ENCODE measurements at places on chromosomes 5 and 9.

GRCh38 chr9:5580650-5581049, 48.3 kb upstream of the RIC1 start:
- H3K4me3 ChIP-seq, result no peak overlapping the region
- H3K27ac ChIP-seq, result peak overlapping the region; percentile 27
- peaks cover 35% of the 10 kb centered on the region for H3K4me1 ChIP-seq
- H3K36me3 ChIP-seq, result peaks cover 19% of the 10 kb centered on the region
- H3K27me3 ChIP-seq, result no peaks in the 10 kb centered on the region
- DNase-seq, result no peak

- H3K36me3 ChIP-seq, result peaks cover 66% of the 10 kb centered on the region
- no peak for DNase-seq
- H3K4me1 ChIP-seq, result peaks cover 57% of the 10 kb centered on the region
Observed at GRCh38 chr5:151200913-151201595, 22.8 kb downstream of the CCDC69 start.

DNA sequence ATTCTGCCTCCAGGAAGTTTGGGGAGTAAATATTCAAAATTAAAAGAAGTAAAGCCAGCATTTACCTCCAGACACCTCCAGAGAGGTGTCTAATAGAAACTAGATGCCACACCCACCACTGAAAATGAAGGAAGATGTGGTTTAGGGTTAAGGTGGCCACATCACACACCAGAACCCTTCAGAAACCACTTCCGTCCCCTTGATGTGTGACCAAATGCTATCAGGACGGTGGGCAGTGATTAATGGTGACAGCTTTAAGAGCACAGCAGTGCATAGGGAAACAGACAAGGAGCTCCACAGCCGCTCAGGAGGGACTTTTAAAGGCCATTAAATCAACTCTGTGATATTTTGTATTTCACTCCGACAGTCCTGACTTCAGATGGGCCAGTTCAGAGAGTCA, 295.2 kb downstream of the BRINP1 start:
- peaks cover 3% of the 10 kb centered on the region for H3K27me3 ChIP-seq
- no peaks in the 10 kb centered on the region for H3K36me3 ChIP-seq
- DNase-seq, result no peak
- H3K27ac ChIP-seq, result no peak overlapping the region
- no peak overlapping the region for H3K4me3 ChIP-seq

DNA sequence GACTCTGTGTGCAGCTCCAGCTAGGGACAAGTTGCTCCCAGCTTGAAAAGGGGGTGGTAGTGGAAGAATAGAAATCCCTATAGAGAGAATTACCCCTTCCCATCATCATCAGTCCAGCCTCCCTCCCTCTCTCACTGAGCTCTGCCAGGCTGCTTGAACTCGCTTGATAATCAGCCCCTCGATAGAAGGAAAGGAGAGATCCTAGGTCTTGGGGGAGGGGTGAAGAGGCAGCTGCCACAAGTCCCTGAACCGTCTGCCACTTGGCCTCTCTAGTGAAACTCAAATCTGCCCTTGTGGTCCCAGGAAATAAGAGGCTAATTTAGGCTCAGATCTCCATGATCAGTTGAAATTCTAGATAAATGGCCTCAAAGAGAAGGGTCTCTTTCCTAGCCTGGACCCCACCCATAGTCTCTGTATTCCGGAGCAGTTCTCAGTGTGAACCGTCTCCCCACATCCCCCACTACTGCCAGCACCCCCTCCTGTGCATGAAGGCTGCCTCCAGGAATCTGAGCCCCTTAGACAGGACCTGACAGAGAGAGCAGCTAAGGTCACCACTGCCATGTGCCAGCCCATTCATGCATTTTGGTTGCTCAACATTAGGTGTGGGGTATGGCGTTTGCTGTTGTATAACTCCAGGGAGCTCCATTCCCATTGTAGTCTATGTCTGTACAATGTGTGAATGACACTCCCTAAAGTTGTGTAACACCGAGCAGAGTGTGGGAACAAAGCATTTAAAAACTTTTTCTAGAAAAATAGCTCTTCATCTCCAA, 5.5 kb downstream of the DNAJB5 start:
- no peaks in the 10 kb centered on the region for H3K27me3 ChIP-seq
- DNase-seq, result no peak
- H3K36me3 ChIP-seq, result peaks cover 43% of the 10 kb centered on the region

GRCh38 chr9:87054999-87055686, 107.8 kb upstream of the GAS1 start:
- no peak overlapping the region for H3K27ac ChIP-seq
- H3K27me3 ChIP-seq, result no peaks in the 10 kb centered on the region
- no peak overlapping the region for H3K4me3 ChIP-seq

GRCh38 chr5:51433052-51433710, 49.9 kb downstream of the ISL1 start:
- H3K4me1 ChIP-seq, result no peaks in the 10 kb centered on the region
- no peak overlapping the region for H3K27ac ChIP-seq
- no peaks in the 10 kb centered on the region for H3K27me3 ChIP-seq
- no peak for DNase-seq
- H3K4me3 ChIP-seq, result no peak overlapping the region

DNA sequence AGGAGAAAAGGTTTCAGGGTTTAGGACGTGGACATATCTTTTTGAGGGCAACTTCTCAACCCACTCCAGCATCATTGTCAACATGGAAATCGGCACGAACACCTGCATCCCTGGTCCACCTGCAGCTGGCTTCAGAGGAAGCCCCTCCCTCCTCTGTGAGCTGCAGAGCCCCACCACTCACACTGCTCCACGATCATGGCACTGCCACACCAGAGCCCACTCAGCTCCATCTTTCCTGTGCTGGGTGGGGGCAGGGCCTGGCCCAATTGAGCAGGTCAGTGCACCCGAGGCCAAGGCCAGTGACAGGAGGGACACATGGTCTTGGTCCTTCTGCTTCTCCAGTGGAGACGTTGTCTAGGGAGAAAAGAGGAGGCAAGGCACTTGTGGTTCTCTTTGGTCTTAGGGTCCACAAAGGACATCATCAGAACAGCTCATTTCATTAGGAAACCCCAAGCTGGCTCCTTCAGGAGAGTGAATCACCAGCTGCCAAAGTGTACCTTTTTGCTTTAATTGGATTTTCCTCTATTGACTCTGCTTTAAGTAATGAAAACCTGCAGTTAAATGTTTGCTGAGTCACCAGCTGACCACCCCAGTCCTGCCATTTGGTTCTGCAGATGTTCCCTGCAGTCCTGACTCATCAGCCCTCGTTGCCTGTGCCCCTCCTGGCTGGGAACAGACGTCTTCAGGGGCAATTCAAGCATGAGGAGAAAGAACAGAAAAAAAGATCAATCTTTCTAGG, 56.2 kb downstream of the UBE2QL1 start:
- no peak overlapping the region for H3K27ac ChIP-seq
- no peaks in the 10 kb centered on the region for H3K4me1 ChIP-seq
- H3K36me3 ChIP-seq, result peaks cover 3% of the 10 kb centered on the region
- H3K4me3 ChIP-seq, result no peak overlapping the region
- peaks cover 23% of the 10 kb centered on the region for H3K27me3 ChIP-seq

DNA sequence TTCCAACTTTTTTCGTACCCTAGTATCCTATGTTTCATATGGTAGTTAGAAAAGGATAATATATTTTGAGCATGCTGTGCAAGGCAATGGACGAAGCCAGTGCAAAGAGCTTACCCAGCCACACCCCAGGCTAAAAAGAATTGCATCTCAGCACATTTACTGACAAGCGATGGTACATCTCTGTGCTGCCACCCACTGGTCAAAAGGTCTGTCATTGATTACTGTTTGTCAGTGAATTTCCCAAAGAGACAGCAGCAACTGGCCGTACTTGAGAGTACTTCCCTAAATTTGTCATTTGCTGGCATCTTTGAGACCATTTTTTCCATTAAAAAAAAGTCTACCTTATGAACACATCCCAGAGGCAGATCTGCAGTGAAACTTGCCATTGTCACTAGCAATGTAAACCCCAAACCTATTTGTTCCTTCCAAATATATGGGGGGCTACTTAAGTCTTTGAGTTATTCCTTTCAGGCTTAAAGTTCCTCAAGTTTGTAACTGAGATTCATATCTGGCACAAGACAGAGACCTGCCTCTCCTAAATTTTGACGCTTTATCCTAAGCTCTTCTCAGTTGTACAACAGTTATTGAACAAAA, 184.3 kb downstream of the CTNND2 start:
- H3K4me3 ChIP-seq, result no peak overlapping the region
- no peaks in the 10 kb centered on the region for H3K27me3 ChIP-seq
- DNase-seq, result no peak
- no peaks in the 10 kb centered on the region for H3K36me3 ChIP-seq

GRCh38 chr9:11204521-11204920, 591.7 kb upstream of the PTPRD start:
- no peaks in the 10 kb centered on the region for H3K27me3 ChIP-seq
- no peak overlapping the region for H3K27ac ChIP-seq
- H3K4me3 ChIP-seq, result no peak overlapping the region
- no peaks in the 10 kb centered on the region for H3K4me1 ChIP-seq

DNA sequence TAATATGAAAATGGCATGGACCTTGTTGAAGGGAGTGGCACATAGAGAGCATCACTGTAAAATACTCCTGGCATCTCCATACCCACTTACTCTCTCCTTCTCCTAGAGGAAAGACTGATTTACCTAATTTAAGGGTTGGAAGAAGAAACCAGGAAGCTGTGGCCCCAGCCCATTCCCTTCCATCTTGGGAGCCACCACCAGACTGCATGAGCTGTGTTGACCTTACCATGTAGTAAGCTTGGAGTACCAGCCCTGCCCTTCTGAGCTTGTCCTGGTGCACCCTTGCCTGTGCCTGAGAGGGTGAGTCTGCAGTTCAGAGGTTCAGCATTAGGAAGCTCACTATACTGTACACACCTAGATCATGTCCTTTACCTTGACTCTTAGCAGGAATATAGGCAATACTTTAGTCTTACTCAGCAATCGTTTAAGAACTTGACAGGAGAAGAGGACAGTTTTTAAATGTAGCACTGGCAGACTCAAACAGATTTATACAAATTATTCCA, 35.7 kb upstream of the HMGCS1 start:
- H3K27me3 ChIP-seq, result peaks cover 14% of the 10 kb centered on the region
- H3K4me1 ChIP-seq, result no peaks in the 10 kb centered on the region
- H3K27ac ChIP-seq, result no peak overlapping the region
- no peak overlapping the region for H3K4me3 ChIP-seq

DNA sequence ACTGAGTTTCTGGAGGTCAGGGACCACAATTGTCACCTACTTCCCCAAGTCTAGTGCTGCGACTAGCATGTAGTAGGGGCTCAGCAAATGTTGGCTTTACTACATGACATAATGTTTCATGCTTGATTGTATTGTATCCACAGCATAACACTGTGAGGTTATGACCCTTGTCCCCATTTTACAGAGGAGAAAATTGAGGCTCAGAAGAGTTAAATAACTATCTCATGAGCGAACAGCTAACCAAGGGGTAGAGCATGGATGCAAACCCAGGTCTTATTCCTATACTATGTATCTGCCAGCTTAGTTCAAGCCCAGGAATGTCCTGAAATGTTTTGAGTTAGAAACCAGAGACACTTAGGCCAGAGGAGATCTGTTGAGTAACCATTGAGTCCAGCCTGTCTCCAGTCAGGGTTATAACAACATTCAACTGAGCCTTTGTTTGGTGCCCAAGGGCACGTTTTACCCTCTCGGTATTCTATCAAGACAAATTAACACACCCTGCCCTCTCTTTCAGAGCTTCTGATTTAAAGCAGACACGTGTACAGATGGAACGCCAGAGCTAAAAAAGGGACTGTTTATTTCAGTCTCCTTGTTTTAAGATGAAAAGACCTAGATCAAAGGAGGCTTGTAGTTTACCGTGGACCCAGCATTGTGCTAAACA, 16.5 kb downstream of the ANGPTL2 start:
- H3K36me3 ChIP-seq, result peaks cover 3% of the 10 kb centered on the region
- DNase-seq, result no peak
- H3K4me1 ChIP-seq, result peaks cover 2% of the 10 kb centered on the region
- no peaks in the 10 kb centered on the region for H3K27me3 ChIP-seq
- H3K27ac ChIP-seq, result no peak overlapping the region
- no peak overlapping the region for H3K4me3 ChIP-seq

DNA sequence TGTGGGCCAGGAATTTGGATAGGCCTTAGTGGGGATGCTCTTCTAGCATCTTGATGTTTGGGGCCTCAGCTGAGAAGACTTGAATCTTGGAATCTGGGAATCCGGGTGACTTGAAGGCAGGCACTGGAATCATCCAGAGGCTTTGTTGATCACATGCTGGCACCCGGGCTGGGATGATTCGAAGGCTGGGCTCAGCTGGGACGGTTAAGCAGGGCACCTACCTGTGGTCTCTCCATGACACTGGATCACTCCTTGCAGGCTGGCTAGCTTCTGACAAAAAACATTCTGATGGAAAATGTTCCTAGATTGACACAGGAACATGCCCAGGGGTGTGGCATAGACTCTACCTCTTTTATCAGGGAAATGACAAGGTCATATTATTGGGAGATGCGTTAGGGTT, 149.1 kb downstream of the TENT4A start:
- no peaks in the 10 kb centered on the region for H3K4me1 ChIP-seq
- DNase-seq, result no peak
- no peaks in the 10 kb centered on the region for H3K36me3 ChIP-seq
- H3K4me3 ChIP-seq, result no peak overlapping the region

- no peak overlapping the region for H3K27ac ChIP-seq
- H3K27me3 ChIP-seq, result no peaks in the 10 kb centered on the region
- no peaks in the 10 kb centered on the region for H3K4me1 ChIP-seq
- H3K4me3 ChIP-seq, result no peak overlapping the region
- no peak for DNase-seq
Observed at GRCh38 chr9:75996726-75997125, 106.3 kb downstream of the PCSK5 start.

DNA sequence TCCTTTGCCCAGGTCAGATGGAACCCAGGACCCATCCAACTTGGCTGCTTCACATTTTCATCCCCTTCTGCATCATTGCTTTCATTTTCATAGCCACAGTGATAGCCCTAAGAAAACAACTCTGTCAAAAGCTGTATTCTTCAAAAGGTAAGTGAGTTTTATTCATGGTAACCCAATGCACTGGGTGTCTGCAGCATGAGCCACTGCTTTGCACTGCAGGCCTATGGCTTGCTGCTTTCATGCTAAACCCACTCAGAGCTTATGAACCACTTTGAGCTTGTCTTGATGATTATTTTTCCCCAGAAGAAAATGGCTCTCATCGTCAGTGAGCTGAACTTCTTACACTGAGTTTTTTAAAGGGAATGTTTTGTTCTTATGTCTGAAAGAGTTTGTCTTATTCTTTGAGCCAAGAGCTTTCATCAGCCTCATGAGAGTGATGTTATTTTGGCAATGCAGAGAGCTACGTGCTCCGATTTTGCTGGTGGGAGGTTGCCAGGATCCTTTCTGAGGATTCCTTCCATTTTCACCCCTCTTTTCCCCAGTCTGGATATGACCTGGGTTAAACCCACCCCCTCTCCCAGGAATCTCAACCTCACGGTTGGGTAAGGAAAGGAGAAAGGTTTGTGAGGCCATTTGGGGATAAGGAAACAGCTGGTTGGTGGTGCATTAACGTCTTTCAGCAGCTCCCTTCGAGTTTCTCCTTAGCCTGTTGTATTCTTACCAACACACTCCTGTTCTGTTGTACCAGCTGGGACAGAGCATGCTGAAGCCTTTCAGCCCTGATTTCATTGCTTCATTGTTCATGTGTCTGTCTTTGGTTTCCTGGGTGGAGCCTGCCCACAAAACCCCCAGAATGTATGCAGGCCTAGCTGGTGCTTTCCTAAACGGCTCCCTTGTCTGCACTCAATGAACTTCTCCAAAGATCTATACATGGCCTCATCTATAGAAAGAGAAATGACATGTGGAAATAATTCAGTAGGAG, 47.6 kb downstream of the PDCD1LG2 start:
- peaks cover 5% of the 10 kb centered on the region for H3K36me3 ChIP-seq
- H3K4me3 ChIP-seq, result peak overlapping the region; percentile 27
- peaks cover 43% of the 10 kb centered on the region for H3K4me1 ChIP-seq
- no peaks in the 10 kb centered on the region for H3K27me3 ChIP-seq
- DNase-seq, result peak; percentile 27

- H3K27ac ChIP-seq, result no peak overlapping the region
- DNase-seq, result no peak
- no peak overlapping the region for H3K4me3 ChIP-seq
- peaks cover 23% of the 10 kb centered on the region for H3K27me3 ChIP-seq
Observed at GRCh38 chr9:109182940-109183798, 16.1 kb upstream of the FRRS1L start.

Data from stimulated activated naive B cell treated with anti-CD40 and anti-IgM and Interleukin-4, amounts not matched to agents 10 μg/mL and 1 μg/mL and 100 μg/mL, for 72 hours (primary cell).